PC-9 (cell line): ENCODE measurements at places on chromosomes 5 and 9.

DNA sequence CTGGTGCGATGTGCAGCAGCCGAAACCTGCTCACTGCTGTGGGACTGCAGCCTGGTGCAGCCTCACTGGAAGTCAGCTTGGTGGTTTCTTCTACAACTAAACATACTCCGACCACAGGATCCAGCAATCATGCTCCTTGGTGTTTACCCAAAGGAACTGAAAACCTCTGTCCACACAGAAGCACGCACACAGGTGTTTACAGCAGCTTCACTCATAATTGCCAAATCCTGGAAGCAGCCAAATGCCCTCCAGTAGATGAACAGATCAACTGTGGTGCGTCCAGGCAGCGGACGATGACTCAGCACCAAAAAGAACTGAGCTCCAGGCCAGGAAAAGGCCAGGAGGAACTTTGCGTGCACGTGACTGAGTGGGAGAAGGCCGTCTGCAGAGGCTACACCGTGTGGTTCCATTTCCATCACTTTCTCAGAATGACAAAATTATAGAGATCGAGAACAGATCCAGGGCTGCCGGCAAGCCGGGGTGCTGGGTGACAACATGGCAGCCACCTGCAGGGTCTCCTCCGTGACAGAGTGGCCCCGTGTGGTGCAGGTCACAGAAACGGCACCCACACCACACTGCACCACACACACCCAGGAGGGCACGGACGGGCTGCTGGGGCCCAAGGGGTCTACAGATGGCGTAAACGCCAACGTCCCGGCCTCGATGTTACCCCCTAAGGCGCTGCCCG lies 23.1 kb upstream of the NSMF start:
- no peaks in the 10 kb centered on the region for H3K36me3 ChIP-seq
- H3K27ac ChIP-seq = peak overlapping the region; percentile 37
- no peaks in the 10 kb centered on the region for H3K27me3 ChIP-seq
- DNase-seq = peak; percentile 85

- H3K4me3 ChIP-seq = no peak overlapping the region
- no peak overlapping the region for H3K27ac ChIP-seq
- no peaks in the 10 kb centered on the region for H3K27me3 ChIP-seq
- no peaks in the 10 kb centered on the region for H3K36me3 ChIP-seq
- DNase-seq = no peak
Measured at GRCh38 chr5:81817086-81817485, 66.2 kb upstream of the SSBP2 start.

GRCh38 chr5:171405615-171406014 lies 13.8 kb upstream of the FGF18 start:
- H3K27me3 ChIP-seq = no peaks in the 10 kb centered on the region
- H3K36me3 ChIP-seq = peaks cover 59% of the 10 kb centered on the region
- H3K27ac ChIP-seq = peak overlapping the region; percentile 16; the same call in 1 of the 2 replicates
- peaks cover 22% of the 10 kb centered on the region; the same call in 1 of the 2 replicates for H3K4me1 ChIP-seq
- DNase-seq = no peak

DNA sequence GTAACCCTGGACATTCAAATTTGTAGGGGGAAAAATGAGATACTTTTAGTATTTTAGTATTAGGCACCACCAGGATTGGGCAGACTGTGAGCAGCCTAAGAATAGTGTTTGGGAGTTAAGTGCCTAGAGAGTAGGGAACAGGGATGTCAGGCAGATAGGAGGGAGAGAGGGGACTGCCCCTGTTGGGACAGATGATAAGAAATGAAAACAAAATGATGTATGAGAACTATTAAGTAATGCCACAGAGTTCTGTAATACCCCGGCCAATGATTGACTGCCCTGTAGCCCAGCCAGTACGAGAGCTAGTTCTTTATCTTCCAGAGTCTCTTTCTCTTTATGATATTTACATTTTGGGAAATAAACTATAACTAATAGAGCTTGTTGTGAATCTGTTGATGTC lies 24.4 kb downstream of the ARHGAP26 start:
- no peak overlapping the region for H3K4me3 ChIP-seq
- DNase-seq = no peak
- H3K27ac ChIP-seq = no peak overlapping the region
